ENCODE measurements at places on chromosomes 4 and X.

- no peak for DNase-seq
Measured at GRCh38 chr4:45650545-45650944, 473.3 kb downstream of the GABRG1 start.

- no peak for DNase-seq
Measured at GRCh38 chr4:175457956-175458355, 354.1 kb downstream of the GPM6A start.

DNA sequence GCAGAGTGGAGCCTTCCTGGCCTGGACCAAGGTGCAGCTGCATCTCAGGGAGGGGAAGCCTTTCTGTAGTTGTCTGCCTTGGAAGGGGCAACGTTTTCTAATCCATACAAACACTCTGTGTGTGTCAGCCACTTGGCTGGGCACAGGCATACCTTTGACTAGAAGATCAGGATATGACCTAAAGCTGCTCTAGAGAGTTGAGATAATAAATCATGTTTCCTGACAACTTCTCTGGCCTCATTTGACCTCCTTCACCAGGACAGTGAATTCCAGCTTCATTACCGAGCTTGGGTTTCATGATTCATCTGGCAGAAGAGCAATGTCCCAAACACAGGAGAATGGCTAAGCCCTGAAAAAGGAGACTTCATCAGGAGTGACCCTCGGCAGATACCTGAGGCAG, 89.6 kb upstream of the KIT start:
- peak; percentile 91 for DNase-seq

DNA sequence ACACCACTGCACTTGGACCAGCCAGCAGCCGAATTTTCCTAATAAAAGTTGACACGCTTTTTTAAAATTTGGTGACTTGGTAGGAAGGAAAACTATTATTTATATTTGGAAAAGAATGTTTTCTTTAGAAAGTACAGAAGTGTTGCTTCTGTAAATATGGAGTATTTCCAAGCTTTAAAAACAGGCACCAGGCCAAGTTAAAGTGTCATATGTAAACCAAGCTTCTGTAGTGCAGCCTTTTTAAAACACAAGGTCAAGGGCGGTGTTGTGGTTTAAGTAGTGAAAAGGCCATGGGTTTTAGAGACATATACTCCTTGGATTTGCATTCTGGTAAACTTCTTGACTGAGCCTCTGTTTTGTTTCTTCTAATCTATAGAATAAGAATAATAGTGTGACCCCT, 62.7 kb downstream of the TRIM2 start:
- DNase-seq, result no peak

- peak; percentile 69 for DNase-seq
Measured at GRCh38 chr4:99968330-99968729, 18.3 kb upstream of the H2AZ1 start.

GRCh38 chrX:46268412-46268811, 276.8 kb downstream of the ZNF674 start:
- no peak for DNase-seq

DNA sequence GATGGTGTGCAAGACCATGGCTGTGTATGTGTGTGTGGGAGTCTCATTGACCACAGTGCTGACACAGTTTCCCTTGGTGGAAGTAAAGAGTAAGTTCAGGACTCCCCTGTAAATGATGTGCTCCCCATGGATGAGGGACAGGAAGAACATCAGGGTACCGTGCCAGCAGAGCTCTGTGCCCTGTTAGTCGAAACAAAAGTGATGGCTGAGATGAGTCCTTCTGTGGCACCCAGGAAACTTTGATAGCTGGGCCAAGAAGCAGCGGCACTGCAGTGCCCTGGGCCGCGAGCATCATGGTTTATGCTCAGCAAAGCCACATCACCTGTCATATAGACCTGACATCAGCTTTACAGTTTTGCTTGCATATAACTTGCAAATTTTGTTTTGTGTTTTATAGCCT, 61.4 kb upstream of the CLDN34 start:
- no peak for DNase-seq

GRCh38 chr4:125084608-125085007, 230.1 kb upstream of the FAT4 start:
- DNase-seq, result no peak

DNA sequence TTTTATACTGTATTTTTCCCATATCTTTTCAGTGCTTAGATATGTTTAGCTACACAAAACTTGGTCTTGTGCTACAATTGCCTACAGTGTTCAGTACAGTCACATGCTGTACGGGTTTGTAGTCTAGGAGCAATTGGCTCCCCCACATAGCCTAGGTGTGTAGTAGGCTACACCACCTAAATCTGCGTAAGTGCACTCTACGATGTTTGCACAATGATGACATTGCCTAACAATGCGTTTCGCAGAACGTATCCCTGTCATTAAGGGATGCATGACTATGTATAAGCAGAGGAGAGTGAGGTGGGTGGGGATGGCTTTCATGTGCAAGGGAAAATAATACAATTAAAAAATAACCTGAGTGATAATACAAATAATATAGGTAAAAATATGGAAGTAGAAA, 131.4 kb downstream of the GBA3 start:
- no peak for DNase-seq

- peak; percentile 36 for DNase-seq
Measured at GRCh38 chr4:64581422-64581821, 172.2 kb upstream of the TECRL start.

Measured in AG10803 (cell line).